ENCODE measurements at places on chromosomes 5 and 9.

- no peak for DNase-seq
These were observed 83.6 kb downstream of the SMC2 start for GRCh38 chr9:104177676-104178075.

- no peak for DNase-seq
These were observed 72.7 kb upstream of the SLC25A48 start for GRCh38 chr5:135761746-135762145.

GRCh38 chr5:133474851-133475590, 137.3 kb downstream of the FSTL4 start:
- no peak for DNase-seq

DNA sequence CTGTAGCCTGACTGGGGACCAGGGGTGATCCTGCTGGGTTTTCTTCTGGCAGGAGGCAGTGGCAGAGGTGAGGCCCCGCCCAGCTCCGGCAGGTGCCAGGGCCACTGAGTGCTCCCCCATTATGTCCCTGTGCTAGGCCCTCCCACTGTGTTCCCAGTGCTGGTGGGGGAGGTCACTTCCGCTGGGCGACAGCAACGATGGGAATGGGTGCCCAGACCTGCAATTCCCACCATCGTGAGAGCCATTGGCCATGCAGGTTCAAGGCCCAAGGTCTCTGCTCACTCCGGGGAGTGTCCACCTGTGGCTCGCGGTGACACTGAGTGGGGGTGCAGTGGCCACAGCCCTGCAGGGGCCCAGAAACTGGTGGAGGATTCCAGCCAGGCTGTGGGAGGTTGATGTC, 98.6 kb downstream of the RXRA start:
- DNase-seq = no peak

DNA sequence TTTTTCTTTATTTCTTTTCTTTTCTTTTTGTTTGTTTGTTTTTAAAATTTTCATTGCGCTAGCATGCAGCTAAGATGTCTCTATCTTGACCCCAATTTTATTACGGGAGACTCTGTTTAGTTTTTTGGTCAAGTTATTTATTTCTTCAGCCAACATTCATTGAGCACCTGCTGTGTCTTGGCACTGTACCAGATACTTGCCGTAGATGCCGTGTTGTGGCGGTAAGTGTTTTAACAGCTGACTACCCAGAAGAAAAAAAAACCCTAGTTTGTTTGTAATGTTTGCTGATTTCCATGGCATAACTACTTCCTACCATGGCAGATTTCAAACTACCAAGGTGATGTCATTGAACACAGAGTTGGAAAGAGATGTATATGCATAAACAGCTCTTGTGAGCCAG, 65.0 kb downstream of the UGCG start:
- DNase-seq = no peak

DNA sequence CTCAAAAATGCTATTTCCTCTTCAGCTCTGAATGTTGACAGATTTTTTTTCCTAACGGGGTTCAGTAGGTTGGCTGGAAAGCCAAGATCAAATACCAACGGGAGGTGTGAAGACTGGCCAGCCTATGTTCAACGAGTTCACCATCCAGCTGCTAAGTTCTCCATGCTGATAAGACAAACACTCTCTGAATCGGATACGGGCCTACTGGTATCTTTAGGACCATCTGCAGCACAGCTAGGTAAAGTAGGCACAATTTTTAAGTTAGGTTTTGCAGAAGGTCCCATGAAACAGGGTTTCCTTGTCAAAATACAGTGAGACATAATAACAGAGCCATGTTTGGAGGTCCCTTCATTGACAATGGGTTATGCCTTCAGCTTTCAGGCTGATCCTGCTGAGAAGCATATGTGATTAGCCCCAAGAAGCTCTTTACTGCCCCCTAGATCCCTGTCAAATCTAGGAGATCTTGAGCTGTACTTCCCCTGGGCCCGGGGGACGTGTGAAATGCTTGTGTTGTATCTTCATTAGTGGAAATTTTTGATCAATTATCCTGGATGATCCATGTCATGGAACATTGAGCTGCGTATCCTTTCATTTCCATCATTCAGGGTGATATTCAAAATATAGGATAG, 60.6 kb downstream of the PGM5 start:
- no peak for DNase-seq

GRCh38 chr5:39892708-39893107, 467.9 kb upstream of the DAB2 start:
- DNase-seq = no peak

GRCh38 chr5:73215891-73216610, 43.1 kb downstream of the TMEM174 start:
- DNase-seq = no peak

DNA sequence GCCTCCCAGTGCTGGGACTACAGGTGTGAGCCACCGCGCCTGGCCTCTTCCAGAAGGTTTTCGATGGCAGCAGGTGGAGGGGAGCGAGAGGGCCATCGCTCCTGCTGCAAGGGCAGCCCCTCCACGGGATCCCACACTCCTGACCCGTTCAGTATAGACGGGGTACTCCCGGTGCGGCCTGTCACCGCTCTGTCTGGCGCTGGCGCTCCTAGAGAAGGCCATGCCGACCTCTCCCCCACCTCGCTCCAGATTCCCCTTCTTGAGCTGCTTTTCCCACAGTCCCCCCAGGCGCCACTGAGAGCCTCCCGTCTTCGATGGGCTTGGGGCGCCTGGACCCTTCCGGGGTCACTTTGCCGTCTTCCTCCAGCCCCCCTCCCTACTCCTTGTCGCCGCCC, 4.3 kb upstream of the SQSTM1 start:
- no peak for DNase-seq

DNA sequence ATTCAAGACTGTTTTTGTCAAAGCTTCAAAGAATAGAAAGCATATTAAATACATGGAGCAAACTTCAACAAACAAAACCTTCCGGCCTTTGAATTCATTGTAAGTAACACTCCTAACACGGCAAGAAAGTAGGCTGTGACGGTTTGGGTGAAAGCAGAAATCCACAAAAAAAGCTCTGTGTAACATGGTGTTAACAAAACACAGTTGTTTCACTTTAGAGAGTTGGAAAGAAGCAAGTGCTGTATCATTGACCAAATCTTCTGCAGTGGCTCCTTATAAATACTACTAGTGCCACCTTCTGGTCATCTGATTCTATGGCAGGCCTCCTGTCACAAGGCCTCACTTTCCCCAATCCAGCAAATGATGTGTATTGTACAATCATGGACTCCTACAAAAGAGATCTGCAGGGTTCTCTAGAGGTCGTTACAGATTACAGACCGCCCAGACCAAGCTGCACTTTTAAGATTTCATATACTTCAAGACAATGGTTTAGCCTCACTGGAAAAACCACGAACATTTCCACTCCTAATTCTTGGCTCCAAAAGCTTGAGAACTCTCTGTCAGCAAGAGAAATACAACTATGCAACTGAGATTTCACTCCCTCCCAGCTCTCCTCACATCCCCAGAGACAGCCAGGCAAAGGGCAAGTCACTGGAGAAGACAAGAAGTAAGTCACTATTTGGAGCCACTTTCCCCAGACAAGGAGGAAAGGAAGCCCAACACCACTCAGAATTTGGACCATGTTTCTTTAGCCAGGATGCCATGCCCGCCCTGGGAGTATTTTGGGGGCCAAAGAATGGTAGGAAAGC, 196.2 kb downstream of the DTWD2 start:
- DNase-seq = no peak

GRCh38 chr5:84869675-84870074, 485.0 kb upstream of the EDIL3 start:
- DNase-seq = no peak

DNA sequence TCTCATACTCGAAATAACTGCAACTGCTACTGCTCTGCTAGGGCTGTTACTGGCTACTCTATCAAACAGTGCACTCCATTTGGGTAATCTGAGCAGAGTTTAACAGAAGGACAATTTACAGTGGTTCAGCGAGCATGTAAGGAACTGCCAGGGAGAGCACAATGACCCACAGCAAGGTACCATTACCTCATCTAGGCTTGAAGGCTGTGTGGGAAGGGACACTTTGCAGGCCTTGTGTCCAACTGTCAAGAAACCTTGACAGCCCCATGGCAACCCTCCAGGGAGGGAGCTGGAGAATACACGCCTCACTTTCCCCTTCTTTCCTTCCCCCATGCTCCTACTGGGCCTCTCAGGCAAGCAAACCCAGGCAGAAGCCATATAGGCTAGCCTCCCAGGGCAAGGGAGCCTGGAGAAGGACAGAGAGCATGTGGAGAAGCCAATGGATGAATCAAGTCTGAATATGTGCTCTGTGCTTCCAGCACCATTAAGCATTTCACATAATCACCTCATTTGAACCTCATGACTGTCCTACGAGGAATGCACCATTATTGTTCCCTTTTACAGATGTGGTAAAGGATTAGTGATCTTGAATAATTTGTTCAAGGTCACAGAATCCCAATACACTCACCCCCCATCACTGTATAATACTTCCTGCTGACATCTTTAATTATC, 49.9 kb upstream of the JAK2 start:
- DNase-seq = no peak

- no peak for DNase-seq
These were observed 27.7 kb upstream of the SSBP2 start for GRCh38 chr5:81778642-81779041.

GRCh38 chr5:111859031-111859430, 102.0 kb upstream of the NREP start:
- no peak for DNase-seq

- DNase-seq = no peak
These were observed 20.2 kb downstream of the TEK start for GRCh38 chr9:27129221-27129620.

DNA sequence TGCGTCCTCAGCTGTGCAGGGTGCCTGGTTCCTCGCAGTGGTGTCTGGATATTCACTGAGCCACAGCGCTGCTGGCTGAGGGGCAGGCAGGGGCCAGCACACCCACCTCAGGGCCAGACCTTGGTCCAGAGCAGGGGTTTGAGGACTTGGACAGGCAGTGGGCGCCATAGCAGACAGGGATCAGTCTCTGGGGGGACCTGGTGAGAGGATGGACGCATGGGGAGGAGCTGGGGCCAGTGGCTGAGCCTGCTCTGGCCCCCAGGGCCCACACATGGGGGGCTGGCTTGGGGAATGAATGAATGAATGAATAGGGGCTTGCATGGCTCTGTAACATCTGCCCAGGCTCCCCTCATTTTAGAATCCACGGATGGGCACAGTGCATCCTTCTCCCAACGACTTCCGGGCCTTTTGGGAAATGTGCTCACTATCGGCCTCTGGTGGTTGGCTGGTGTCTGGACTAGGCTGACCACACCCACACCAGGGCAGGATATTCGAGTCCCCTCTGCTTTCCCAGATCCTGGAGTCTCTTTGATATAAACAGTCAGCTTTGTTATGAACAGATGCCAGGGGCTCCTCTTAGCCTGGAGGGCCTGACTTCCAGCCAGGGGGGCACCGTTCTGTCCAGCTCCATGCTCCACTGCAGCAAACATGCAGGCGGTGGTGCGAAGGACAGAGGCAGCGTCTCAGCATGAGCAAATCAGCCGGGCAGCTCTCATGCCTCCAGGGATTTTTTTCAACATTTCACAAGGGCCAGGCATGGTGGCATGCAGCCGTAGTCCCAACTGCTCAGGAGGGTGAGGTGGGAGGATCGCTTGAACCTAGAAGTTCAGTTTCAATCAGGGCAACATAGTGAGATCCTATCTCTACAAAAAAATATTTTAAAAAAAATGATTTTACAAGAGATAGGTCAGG, 62.6 kb downstream of the NEK6 start:
- DNase-seq = no peak

GRCh38 chr9:111399772-111400563, 69.9 kb upstream of the OR2K2 start:
- DNase-seq = no peak

- DNase-seq = no peak
These were observed 31.6 kb downstream of the SLC1A3 start for GRCh38 chr5:36638056-36638455.

DNA sequence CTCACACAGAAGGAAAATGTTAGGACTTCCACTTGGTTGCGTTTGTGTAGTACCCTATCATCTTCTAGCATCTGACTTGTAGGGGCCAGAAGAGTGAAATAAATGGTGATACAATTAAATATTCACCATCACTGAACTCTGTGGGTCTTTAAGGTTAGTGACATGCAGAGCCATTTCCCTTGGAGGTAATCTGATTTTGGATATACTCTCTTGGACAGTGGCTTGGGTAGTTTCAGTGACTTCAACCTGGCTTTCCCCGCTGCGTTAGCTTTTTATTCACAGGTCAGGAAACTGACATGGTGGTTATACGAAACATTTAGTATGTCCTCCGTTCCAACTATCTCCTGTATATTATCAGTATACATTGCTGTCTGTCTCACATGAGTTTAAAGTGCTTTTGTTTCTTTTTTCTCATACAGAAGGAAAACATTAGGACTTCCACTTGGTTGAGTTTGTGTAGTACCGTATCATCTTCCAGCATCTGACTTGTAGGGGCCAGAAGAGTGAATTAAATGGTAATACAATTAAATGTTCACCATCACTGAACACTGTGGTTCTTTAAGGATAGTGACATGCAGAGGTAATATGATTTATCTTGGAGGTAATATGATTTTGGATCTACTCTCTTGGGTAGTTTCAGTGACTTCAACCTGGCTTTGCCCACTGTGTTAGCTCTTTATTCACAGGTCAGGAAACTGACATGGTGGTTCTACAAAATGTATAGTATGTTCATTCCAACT, 883.6 kb downstream of the TAF11L14 start:
- DNase-seq = no peak

DNA sequence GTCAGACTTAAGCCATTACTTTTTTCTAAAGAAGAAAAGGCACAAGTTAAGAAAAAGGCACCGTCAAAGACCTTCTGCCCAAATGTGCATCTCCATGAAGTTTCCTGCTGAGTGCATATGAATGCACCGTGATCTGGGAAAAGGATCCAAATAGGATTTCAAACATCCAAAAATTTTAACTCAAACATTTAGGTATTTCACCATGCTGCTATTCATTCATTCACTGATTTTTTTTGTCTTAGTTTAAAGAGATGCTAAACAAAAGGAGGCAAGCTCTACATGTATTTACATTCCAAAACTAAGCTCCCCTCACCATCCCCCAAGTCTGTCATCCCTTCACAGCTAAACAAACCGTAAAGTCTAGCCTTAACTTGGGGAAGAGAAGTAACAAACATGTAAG, 291.9 kb downstream of the ARL15 start:
- DNase-seq = no peak

DNA sequence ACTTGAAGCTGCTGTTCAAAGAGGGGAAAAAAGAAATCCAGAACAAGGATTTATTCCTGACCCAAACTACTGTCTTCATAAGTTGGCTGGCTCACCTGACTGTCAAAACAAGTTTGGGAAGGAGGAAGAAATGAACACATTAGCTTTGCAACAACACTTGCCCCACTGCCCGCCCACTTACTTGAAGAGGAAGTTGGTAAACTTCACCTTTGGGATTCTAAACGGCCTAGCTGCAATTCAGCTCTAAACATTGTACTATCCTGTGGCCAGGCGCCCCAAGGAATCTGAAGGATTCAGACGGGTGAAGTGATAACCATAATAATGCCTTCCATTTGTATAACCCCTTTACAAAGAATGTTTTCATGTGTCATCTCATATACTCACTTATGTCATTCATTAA, 199.4 kb downstream of the ARRDC3 start:
- DNase-seq = no peak

GRCh38 chr5:11164531-11165294, 403.7 kb upstream of the DAP start:
- DNase-seq = no peak
